ENCODE measurements at places on chromosomes 3 and 15. TPM values are rescaled to one million over a fixed set of nuclear protein-coding genes. Genes with fewer than 3 reads are reported as not detected.

The MAGEL2 gene
- 2.1 TPM for total RNA-seq

The SEMA6D gene
- total RNA-seq: 0.46 TPM

The PLA1A gene
- total RNA-seq: 0.32 TPM

The ATOSA gene
- 22.4 TPM for total RNA-seq

The LRRC2 gene
- 0.23 TPM for total RNA-seq

The CAMP gene
- not detected for total RNA-seq
